ENCODE measurements at places on chromosomes 7 and 10. TPM values are rescaled to one million over a fixed set of nuclear protein-coding genes. Genes with fewer than 3 reads are reported as not detected.

The LIPN gene
- total RNA-seq, result not detected

The KIF11 gene
- 5.3 TPM for total RNA-seq

The ADRB1 gene
- total RNA-seq, result not detected

The CSTF2T gene
- 14.8 TPM for total RNA-seq

The CHRM2 gene
- total RNA-seq, result 1.2 TPM

The IL6 gene
- 37.4 TPM for total RNA-seq

The ARHGEF5 gene
- total RNA-seq, result 4.7 TPM

The ZNRF2 gene
- total RNA-seq, result 12.7 TPM

The CLEC5A gene
- not detected for total RNA-seq

The BLOC1S2 gene
- 51.3 TPM for total RNA-seq

The RNF32 gene
- total RNA-seq, result under 0.01 TPM

The GPR26 gene
- total RNA-seq, result not detected

The CLDN12 gene
- total RNA-seq, result 39.8 TPM

The LOXL4 gene
- 28.6 TPM for total RNA-seq

The AKR1B1 gene
- total RNA-seq, result 86.6 TPM

The CABCOCO1 gene
- 3.5 TPM for total RNA-seq

The CYP3A7 gene
- not detected for total RNA-seq

The WIPF3 gene
- under 0.01 TPM for total RNA-seq

The STOX1 gene
- 0.29 TPM for total RNA-seq

The CDC14C gene
- total RNA-seq, result 0.29 TPM

The SDK1 gene
- under 0.01 TPM for total RNA-seq

The CHAT gene
- total RNA-seq, result not detected

The PCGF5 gene
- 99.2 TPM for total RNA-seq

The ZNF804B gene
- total RNA-seq, result not detected

The ATRNL1 gene
- 1.4 TPM for total RNA-seq

The TMEM213 gene
- not detected for total RNA-seq

The ASIC3 gene
- total RNA-seq, result 0.29 TPM

The OAT gene
- total RNA-seq, result 202 TPM

The EBLN1 gene
- not detected for total RNA-seq

The MARVELD1 gene
- total RNA-seq, result 57.5 TPM

The PRSS37 gene
- total RNA-seq, result not detected

The WNT8B gene
- total RNA-seq, result not detected

The FAM25G gene
- total RNA-seq, result not detected

The GIMAP4 gene
- total RNA-seq, result not detected

The RNF148 gene
- 1.2 TPM for total RNA-seq

The ZNHIT1 gene
- 66.0 TPM for total RNA-seq

The NOM1 gene
- 17.1 TPM for total RNA-seq

The ARMC3 gene
- total RNA-seq, result under 0.01 TPM

The AGMO gene
- 1.2 TPM for total RNA-seq

The SPDYE16 gene
- total RNA-seq, result 0.36 TPM

The SBDS gene
- total RNA-seq, result 83.7 TPM
